Frontal cortex (tissue), 4 donors: ENCODE measurements at places on chromosomes 1 and 21.

DNA sequence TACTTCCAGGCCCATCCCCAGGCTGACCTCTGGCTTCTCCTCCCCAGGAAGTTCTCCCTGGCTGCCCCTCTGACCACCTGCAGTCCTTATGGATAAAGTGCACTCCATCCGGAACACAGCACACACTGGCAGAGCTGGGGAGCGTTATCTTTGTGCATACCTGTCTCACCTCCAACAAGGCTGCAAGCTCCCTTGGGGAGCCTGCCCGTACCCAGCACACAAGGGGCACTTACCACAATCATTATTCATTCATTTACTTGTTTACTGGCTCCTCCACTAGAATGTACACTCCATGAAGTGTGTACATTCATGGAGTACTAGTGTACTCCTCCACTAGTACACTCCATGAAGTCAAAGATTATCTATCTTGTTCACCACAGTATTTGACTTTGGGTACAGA is 30.3 kb downstream of the GLIS1 start:
- DNase-seq = no peak

DNA sequence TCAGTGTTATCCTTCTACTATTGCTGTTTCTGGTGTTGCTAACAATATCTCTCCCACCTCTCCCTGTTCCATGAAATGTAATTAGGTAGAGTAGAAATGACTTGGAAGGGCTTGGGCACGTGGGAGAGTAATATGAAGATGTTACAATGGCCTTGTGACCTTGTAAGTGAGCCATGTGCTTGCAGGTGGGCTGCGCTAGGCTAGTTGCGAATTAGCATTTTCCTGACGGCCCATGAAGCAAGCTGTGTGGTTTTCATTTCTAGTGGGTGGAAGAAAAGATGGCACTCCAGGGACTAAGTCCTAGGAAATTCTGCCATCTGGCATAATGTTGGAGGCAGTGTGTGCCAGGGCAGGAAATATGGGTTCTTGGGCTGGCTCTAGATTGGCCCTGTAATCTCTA is 7.8 kb upstream of the DDX20 start:
- no peak for DNase-seq

GRCh38 chr1:19354531-19354981 is 42.4 kb downstream of the SLC66A1 start:
- no peak for DNase-seq

DNA sequence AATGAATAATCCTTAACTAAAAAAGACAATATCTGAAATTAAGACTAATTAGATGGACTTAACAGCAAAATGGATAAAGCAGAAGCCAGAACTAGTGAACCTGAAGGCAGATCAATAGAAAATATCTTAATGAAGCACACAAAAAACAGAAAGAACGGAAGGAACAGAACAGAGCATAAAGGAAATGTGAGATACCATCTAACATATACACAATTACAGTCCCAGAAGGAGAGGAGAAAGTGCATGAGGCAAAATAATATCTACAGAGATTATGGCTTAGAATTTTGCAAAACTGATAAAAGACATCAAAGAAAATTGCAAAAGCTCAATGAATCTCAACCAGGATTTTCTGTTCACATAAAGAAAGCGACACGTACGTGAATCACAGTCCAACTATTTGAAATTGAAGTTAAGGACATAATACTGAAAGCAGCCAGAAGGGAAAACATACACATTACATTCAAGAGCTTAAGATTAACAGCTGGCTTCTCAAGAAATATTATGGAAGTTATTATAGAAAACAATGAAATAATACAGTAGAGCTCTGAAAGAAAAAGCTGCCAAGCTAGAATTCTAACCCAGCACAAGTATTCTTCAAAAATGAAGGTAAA is 182.0 kb downstream of the CDC42BPA start:
- DNase-seq = no peak

DNA sequence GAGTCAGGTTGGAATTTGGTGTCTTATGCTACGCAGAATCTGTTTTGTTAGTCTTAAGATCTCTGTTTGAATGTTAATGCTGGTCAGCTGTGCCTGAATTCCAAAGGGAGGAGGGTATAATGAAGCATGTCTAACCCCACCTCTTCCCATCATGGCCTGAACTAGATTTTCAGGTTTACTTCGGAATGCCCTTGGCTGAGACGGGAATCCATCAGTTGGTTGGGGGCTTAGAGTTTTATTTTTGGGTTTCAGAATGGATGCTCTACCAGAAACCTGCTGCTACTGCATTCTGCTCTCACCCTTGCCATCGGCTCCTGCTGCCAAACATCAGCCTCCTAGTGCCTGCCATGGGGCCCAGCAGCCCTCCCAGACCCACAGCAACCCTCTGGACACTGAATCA is 24.1 kb upstream of the ETV3 start:
- no peak for DNase-seq

- peak; percentile 90 for DNase-seq
These were observed 14.9 kb downstream of the AADACL4 start for GRCh38 chr1:12658531-12659453.

GRCh38 chr1:114718661-114719423 is 2.3 kb upstream of the NRAS start:
- no peak for DNase-seq

- DNase-seq = no peak
These were observed 284.4 kb downstream of the SETD4 start for GRCh38 chr21:35775778-35776544.

DNA sequence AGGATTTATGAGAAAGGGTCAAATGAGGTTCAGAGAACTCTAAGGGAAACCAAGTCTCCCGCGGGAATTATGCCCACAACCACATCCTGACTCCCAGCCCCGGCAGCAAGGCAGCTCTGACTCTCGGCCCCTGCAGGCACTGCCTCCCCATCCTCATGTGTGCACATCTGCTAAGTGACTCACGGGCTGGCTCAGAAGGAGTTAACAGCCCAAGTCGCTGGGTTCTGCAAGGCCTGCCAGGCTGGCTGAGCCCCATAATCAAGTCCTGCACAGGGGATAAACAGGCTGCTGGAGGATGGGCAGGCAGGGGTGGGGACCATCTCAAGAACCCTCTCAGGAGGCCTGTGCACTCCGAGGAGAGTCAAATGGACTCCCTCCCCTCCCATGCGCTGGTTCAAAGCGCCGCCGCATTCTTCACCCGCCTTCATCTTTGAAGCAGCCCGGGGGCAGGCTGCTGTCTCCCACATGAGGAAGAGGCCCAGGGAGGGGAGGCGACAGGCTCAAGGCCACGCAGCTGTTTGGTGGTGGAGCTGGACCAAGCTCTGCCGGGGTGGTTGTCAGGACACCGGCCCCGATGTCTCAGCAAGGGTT is 344.3 kb downstream of the MATN1 start:
- no peak for DNase-seq

DNA sequence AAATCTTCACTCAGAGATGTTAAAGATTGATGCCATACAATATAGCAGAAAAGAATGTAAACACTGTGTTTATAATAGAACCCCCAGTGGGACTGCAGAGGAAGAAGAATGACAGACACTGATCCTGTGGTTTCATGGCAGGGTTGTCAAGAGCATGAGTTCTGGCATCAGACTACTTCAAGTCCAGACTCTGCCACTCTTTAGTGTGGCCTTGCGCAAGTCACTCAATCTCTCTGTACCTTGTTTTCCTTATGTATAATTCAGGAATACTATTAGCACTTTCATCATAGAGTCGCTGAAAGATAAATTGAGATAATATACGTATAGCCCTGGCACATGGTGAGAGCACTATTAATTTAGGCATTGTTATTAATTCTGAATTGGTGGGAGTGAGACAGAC is 38.5 kb upstream of the BCL9 start:
- no peak for DNase-seq

DNA sequence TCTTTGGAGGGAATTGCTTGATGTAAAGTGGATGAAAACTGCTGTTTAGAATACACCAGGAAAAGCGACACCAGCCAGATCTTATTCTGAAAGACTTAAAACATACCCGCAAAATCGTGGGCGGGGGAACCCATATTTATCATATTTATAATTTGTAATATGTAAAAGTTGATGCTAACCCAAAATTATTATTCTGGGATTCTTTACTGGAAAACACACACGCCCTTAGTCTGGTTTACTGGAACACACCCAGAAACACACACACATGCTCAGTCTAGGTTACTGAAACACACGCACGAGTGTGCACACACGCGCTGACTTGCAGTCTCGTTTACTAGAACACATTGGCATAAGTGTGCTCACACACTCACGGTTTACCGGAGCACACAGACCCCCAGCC is 32.5 kb downstream of the ATP5PO start:
- no peak for DNase-seq

DNA sequence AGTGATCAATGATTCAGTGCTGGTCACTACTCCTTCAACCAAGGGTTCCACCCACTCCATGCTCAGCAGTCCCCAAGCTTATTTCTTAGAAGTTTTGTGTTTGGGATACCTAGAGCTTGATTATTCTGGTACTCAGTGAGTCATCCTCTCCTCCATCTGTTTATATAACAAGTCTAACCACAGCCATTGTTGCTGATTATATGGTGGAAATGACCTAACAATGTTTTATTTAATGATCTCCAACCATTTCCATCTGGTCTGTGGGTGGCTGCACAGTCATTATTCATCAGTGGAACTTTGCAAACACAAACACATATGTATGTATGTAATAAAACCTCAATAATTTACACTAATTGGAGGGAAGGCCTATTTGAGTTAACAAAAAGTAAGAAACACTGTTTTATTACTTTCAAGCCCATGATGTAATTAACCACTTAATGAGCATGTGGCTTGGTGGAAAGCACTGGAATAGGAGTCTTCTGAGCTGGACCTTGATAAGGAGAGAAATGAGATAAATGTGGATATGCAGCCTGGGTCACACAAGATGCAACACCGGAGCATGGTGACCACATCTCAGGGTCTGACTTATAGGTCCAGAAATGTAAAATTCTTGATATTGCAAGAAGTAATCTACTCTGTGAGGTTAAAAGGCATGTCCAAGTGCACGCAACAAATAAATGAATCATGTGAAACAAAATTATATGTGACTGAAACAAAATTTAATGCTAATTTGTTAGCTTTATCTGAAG is 99.0 kb upstream of the WLS start:
- DNase-seq = no peak

GRCh38 chr1:175927944-175928343 is 184.5 kb upstream of the TNR start:
- no peak for DNase-seq

GRCh38 chr21:17435565-17436543 is 77.0 kb upstream of the CXADR start:
- no peak for DNase-seq
